ENCODE measurements at places on chromosomes 1 and 21. TPM values are rescaled to one million over a fixed set of nuclear protein-coding genes. Genes with fewer than 3 reads are reported as not detected.

SYDE2 gene
- total RNA-seq, result 0.74 TPM

SELENBP1 gene
- total RNA-seq, result 6.5 TPM

CFHR5 gene
- not detected for total RNA-seq

FTCD gene
- not detected for total RNA-seq

TMCC2 gene
- 1.6 TPM for total RNA-seq

UMODL1 gene
- total RNA-seq, result not detected

PLA2G2C gene
- total RNA-seq, result not detected

OR2L2 gene
- total RNA-seq, result not detected

ITLN2 gene
- total RNA-seq, result 0.85 TPM

IGSF5 gene
- not detected for total RNA-seq

PIK3CD gene
- total RNA-seq, result 7.1 TPM

SSX2IP gene
- 11.9 TPM for total RNA-seq

IL23R gene
- total RNA-seq, result not detected

PTPN22 gene
- not detected for total RNA-seq

TCHHL1 gene
- total RNA-seq, result not detected

ATP6V1G3 gene
- total RNA-seq, result not detected
